Activated naive CD4-positive, alpha-beta T cell treated with anti-CD3 and anti-CD28 coated beads, Interleukin-2, amount 10 ng/mL, durations not matched to agents 7 days and 5 days (primary cell): ENCODE measurements at places on chromosomes 3 and 15.

DNA sequence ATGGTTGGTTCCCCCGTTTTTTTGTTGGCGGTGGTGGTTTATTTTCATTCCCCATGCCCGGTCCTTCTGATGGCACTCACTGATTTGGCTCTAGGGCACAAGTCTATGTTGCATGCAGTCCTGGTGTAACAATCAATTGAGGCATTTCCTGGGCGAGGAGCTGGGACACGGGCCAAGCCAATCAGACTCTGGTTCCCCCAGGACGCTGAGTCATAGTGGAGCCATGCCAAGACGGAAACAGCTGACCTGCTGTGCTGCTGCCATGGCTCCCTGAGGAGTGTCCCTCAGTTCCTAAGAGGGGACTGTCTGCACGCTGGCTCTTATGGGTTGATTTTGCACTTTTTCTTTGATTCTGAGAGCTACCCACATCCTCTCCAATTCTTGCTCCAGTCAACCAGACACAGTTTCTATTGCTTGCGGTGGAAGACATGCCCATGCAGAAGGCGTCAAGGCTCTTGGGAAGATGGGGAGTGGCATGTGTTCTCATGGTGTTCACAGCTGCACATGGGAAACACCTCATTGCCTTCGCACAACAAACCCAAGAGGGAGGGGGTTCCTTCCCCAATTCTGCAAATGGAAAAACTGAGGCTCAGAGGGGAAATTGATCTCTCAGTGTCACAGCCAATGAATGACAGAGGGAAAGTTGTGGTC, 28.3 kb upstream of the ALDH1L1 start:
- no peak for DNase-seq

GRCh38 chr15:40806672-40807027, 239 bp upstream of the ZFYVE19 start:
- no peak for DNase-seq

- no peak for DNase-seq
Measured at GRCh38 chr15:80643431-80643951, 51.6 kb upstream of the ABHD17C start.

DNA sequence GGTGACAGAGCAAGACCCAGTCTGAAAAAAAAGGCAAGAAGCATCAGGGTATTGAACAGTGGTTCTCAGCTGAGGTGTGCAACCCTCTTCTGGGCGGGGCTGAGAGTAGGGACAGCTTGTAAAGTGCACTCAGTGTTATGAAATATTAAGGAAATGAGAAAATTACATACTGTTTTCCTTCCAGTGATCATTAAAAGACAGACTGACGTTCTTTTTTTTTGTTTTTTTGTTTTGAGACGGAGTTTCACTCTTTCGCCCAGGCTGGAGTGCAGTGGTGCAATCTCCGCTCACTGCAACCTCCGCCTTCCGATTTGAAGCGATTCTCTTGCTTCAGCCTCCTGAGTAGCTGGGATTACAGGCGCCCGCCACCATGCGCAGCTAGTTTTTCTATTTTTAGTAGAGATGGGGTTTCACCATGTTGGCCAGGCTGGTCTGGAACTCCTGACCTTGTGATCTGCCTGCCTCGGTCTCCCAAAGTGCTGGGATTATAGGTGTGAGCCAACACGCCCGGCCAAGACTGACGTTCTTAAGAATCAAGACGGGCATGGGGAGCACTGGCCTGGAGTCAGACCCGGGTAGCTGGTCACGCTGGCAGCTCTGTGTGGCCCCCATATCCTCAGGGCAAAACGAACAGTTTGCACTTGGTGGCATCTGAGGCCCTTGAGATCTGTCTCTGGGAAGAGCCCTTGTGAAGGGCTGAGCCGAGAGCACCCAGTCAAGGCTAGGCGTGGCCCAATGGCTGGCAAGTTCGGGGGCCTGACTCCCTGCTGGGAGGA, 11.4 kb downstream of the MAN2A2 start:
- DNase-seq: no peak

GRCh38 chr3:111068574-111068973, 3.0 kb upstream of the NECTIN3 start:
- DNase-seq: no peak

DNA sequence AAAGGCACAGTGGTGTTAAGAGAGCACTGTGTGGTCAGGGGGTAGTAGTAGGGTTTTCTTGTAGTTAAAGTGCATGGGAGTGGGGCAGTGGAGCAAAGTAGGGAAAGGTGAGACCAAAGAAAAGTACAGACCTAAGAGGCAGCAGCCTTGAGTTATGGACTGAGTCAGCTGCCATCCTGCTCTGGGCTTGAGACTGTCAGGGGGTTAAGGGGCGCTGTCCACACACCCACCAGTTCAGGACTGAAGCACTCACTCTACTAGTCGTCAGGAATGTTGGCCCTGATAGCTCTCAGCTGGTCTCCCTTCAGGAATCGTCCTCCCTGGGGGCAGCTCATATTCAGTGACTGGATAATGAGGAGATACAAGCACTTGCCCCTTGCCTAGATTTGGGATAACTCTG, 7.9 kb downstream of the CCR4 start:
- DNase-seq: no peak

- DNase-seq: no peak
Measured at GRCh38 chr15:67584157-67584556, 41.7 kb downstream of the MAP2K5 start.

GRCh38 chr15:66841953-66842681, 140.1 kb downstream of the SMAD6 start:
- peak; percentile 45 for DNase-seq

GRCh38 chr3:117887901-117888300, 1146.7 kb downstream of the IGSF11 start:
- DNase-seq: no peak

DNA sequence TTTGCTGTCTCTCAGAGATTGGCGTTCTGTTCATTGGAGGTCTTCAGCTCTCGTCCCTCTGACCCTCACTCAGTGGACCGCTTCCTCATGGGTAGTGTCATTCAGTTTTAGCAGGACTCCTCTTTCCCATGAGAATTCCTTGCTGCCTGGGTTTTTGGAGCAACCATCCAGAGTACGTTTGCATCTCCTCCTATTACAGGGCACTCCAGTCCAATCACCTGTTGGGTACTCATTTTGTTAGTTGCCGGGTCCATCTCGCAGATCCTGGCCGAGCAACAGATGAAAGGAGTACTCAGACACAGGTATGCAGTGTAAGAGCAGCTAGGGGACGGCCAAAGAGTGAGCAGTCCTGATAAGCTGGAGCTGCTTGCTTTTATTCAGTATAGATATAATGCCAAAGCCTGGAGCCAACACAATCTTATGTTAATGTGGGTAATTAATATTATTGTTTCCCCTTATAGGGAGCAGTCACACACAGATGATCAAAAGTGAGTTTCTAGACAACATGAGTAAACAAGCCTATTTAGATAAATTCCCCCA, 49.6 kb downstream of the ISG20 start:
- no peak for DNase-seq

GRCh38 chr3:74423867-74424266, 190.6 kb downstream of the CNTN3 start:
- no peak for DNase-seq

DNA sequence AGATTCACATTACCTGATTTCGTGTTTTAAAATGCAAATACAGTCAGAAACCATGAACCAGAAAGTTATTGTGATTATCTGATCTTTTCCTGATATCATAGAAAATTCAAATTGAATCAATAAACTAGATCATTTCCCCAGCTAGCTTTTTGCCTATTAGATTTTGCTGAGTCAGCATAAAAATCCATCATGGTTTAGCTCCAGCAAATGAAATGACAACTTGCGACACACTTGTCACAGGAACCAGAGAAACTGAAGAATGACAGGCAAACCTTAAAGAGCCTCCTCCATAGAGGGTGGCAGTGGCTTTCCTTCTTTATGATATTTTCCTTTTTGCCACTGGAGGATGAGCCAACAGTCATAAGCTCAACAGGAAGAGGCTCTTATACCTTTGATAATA, 30.6 kb upstream of the TMEM108 start:
- DNase-seq: no peak

GRCh38 chr3:129593230-129593594, 13.3 kb downstream of the PLXND1 start:
- no peak for DNase-seq

- DNase-seq: no peak
Measured at GRCh38 chr3:125186261-125186787, 26.2 kb downstream of the SLC12A8 start.

GRCh38 chr3:127551178-127551577, 39.4 kb downstream of the TPRA1 start:
- no peak for DNase-seq

- DNase-seq: no peak
Measured at GRCh38 chr3:130968221-130968620, 58.4 kb downstream of the ASTE1 start.
